ENCODE measurements at places on chromosomes 6 and 20.

GRCh38 chr6:166841216-166841615 is 115.1 kb downstream of the RNASET2 start:
- no peak for DNase-seq
- no peak overlapping the region for H3K27ac ChIP-seq
- H3K27me3 ChIP-seq, result no peaks in the 10 kb centered on the region
- H3K4me1 ChIP-seq, result no peaks in the 10 kb centered on the region

- no peaks in the 10 kb centered on the region for H3K36me3 ChIP-seq
- H3K4me3 ChIP-seq, result no peak overlapping the region
- H3K4me1 ChIP-seq, result no peaks in the 10 kb centered on the region
- no peak for DNase-seq
- H3K27me3 ChIP-seq, result no peaks in the 10 kb centered on the region
- no peak overlapping the region for H3K27ac ChIP-seq
These were observed 12.8 kb upstream of the IRAK1BP1 start for GRCh38 chr6:78854546-78854945.

DNA sequence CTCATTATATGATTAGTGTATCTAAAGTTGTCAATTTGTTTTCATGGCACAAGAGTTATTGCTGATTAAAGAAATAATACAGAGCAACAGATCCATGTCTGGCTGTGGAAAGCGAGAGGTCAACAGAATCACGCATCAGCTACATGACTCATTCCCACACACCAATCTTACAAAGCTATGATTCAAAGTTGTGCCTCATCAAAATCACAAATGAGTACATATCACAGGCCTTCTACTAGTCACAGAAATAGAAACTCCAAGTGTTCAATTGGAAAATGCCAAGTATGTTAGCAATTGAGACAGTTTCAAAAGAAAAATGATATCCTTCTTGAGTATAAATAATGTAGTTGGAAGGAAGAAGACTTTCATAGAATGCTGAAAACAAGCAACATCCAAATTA is 57.8 kb upstream of the NKAIN2 start:
- no peak overlapping the region for H3K27ac ChIP-seq
- H3K27me3 ChIP-seq, result no peaks in the 10 kb centered on the region
- no peaks in the 10 kb centered on the region for H3K4me1 ChIP-seq

DNA sequence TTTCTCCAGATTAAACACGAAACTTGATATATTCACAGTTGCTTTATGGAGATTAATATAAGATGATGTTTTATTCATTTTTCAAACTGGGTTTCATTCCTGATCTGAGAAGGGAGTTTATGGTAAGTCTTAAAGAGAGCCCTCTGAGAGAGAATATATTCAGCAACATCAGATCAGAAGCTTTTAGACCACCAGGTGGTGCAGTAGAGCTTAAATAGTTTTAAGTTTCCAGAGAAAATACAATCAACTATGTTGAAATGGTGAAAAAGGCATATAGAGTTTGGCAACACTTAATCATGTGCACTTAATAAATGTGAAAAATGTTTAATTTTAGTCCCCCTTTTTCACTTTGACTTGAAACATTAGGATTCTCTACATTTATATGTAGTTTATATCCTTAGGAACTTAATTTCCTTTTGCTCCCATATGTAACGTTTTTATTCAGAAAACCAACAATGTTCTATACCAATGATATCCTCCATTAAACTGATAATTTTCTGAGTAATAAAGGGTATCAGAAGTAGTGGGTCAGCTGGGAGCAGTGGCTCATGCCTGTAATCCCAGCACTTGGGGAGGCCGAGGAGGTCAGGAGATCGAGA is 86.4 kb upstream of the CLDN20 start:
- no peaks in the 10 kb centered on the region for H3K4me1 ChIP-seq
- peak; percentile 60 for DNase-seq
- H3K36me3 ChIP-seq, result peaks cover 19% of the 10 kb centered on the region
- H3K4me3 ChIP-seq, result no peak overlapping the region

DNA sequence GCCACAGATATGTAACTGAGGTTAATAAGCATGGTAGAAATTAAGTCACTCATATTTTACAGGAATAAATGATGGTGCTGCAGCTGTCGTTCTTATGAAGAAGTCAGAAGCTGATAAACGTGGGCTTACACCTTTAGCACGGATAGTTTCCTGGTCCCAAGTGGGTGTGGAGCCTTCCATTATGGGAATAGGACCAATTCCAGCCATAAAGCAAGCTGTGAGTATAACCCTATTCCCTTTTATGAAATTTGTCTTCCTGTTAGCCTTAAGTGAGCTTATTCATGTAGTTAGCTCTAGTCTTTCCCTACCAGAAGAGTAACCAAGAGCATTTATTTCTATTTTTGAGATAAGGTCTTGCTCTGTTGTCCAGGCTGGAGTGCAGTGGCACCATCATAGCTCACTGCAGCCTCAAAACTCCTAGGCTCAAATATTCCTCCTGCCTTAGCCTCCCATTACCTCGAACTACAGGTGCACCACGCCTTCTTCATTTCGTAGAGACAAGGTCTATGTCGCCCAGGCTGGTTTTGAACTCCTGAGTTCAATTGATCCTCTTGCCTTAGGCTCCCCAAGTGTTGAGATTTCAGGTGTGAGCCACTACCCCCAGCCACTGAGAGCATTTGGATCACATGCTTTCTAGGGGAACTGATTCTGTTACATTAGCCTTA is 12.0 kb downstream of the TCP1 start:
- DNase-seq, result no peak
- no peak overlapping the region for H3K4me3 ChIP-seq
- peaks cover 76% of the 10 kb centered on the region for H3K36me3 ChIP-seq
- H3K27me3 ChIP-seq, result no peaks in the 10 kb centered on the region

DNA sequence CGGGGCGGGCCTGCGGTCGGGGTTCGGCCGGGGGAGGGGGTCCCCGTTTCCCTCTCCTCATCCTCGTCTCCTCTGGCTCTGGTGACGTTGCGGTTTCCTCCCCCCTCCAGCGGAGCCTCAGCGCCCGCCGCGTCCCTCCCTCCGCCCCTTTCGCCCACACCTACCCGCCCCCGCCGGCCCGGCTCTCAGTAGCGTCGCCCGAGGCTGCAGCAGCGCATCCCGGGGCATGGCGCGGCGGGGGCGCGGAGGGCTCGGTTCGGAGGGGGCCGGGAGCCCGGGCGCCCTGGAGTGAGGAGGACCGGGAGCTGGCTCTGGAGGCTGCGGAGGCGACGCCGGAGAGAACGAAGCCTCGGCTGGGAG is at the start of gene DSE:
TSS of gene DSE (plus strand) at position 188 of the 360 bp plus-strand sequence. CDS start 28,304 bp downstream, outside the sequence.
- no peaks in the 10 kb centered on the region for H3K36me3 ChIP-seq
- peak; percentile 90 for DNase-seq
- peak within 1 kb of the TSS; percentile 88 for H3K27ac ChIP-seq
- H3K27me3 ChIP-seq, result no peaks in the 10 kb centered on the region
- no peaks in the 10 kb centered on the region for H3K4me1 ChIP-seq

DNA sequence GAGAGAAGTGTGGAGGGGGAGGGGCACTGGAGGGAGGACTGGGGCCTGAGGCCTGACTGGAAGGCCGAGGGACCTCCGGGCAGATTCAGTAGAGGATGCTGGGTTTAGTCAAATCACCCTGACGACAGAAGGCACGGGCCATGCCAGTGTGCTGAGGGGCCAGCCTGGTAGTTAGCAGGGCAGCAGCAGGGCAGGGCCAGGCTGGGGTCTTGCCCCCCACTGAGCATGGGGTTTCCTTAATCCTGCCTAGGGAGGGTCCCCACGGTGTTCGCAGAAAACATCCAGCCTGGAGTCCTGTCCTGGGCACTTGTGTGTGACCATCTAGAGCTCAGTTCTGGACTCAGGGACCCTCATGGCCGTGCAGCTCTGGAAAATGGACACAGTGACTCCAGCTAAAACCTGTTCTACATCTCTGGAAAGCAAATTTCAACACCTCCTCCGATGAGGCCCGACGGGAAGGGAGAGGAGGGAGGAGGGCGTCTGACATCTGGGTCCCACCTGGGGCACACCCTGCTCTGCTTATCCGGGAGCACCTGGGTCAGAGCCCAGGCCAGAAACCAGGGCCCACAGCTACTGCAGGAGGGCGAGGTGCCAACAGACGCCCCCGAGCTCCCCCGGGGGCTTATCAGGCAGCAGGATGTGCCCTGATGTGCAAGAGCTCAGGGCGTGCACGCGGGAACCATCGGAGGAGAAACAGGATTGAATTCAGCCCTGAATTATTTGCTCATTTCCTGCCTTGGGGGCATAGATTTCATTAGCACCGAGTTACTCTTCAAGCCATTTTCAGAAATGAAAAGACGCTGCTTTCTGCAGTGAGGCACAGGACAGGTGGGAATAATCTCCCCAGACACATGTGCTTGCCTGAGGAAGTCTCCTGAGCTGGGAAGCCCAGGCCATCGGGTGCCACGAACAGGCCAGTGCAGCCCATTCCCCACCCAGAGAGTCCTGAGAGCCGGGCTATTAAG is 78.0 kb upstream of the MPC1 start:
- H3K36me3 ChIP-seq, result no peaks in the 10 kb centered on the region
- no peak for DNase-seq
- H3K27ac ChIP-seq, result no peak overlapping the region
- H3K4me3 ChIP-seq, result no peak overlapping the region
- no peaks in the 10 kb centered on the region for H3K4me1 ChIP-seq
- H3K27me3 ChIP-seq, result no peaks in the 10 kb centered on the region

- DNase-seq, result no peak
- H3K27ac ChIP-seq, result no peak overlapping the region
- no peaks in the 10 kb centered on the region for H3K36me3 ChIP-seq
- no peak overlapping the region for H3K4me3 ChIP-seq
These were observed 60.3 kb upstream of the PRELID3B start for GRCh38 chr20:59102841-59103299.

DNA sequence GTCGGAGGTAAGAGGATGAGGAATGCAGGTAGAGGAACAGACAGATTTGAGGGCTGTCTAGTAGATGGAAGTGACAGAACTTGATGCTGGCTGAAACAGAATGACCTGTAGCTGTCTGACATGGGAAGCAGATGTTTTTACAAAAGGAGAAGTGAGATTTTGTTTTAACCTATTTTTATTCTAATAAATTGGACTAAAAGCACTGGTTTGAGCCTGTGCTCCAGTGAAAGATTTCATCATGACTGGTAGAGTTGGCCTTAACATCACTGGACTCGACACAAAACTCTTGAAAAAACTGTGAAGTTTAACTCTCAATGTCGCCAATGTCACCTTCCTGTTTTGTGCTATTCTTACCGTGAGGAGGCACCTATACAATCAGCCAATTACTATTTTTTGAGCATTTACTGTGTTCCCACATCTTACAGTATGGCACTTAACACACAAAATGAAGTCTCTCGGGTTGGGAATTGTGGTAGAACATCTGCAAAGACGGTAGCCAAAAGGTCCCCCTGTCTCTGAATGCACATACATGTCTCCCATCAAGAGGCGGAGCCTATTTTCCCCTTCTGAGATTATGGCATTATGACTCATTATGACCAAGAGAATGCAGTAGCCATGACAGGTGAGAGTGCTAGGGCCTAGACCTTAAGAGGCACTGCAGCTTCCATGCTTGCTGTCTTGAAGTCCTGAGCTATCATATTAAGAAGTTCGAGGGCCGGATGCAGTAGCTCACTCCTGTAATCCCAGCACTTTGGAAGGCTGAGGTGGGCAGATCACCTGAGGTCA is 93.2 kb downstream of the FOXF2 start:
- no peaks in the 10 kb centered on the region for H3K27me3 ChIP-seq
- no peaks in the 10 kb centered on the region for H3K36me3 ChIP-seq
- H3K4me1 ChIP-seq, result no peaks in the 10 kb centered on the region

- no peak overlapping the region for H3K4me3 ChIP-seq
- H3K4me1 ChIP-seq, result no peaks in the 10 kb centered on the region
- no peak for DNase-seq
- no peaks in the 10 kb centered on the region for H3K27me3 ChIP-seq
- H3K27ac ChIP-seq, result no peak overlapping the region
- no peaks in the 10 kb centered on the region for H3K36me3 ChIP-seq
These were observed 721.1 kb downstream of the TENT5A start for GRCh38 chr6:81031416-81031815.

DNA sequence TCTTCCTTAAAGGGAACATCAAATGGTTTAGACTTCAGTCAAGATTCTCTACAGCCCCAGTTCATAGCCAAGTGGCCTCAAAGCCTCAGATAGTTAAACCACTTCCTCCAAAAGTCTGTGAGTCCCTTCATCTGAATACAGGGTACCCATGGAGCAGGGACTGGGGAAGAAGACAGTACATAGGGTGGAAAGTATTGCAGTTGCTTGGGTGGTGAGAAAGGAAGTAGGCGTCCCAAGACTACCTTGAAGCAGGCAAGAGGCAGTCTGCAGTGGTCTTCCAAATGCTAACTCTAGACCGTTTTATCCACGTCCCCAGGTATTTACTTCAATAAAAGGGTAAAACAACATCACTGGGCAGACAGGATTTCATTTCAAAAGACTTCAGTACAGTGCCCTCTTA is 2.0 kb downstream of the FYN start:
- H3K27ac ChIP-seq, result peak overlapping the region; percentile 80
- H3K36me3 ChIP-seq, result no peaks in the 10 kb centered on the region
- H3K4me1 ChIP-seq, result no peaks in the 10 kb centered on the region
